Kidney (tissue), 22 donors: ENCODE measurements at places on chromosomes 12 and 14. TPM values are rescaled to one million over a fixed set of nuclear protein-coding genes. Genes with fewer than 3 reads are reported as not detected.

GRCh38 chr12:101925361-101925760, 48.0 kb downstream of the DRAM1 start:
- DNase-seq: no peak

DNA sequence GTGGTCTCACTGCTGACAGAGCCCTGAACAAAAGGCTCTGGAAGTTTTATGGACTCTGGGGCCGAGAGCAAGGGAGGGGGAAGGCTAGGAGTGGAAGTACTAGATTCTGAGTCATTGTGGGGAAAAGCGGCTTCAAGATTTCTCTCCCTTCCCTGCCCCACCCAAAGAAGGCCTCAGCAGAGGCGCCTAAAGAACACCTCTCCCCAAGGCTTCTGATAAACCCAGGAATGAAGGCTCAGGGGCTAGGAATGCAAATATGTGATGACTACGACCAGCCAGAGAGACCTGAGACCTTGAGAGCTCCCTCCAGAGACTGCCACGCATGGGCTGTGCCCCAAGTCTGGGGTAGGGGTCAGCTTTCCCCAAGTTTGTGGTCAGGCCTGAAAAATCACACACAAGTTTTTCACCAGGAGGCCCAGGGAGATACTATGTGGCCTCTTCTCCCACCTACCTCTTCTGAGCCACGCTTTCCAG, 130.7 kb upstream of the HIF1A start:
- no peak for DNase-seq

GRCh38 chr14:35403114-35403602, 1.4 kb downstream of the NFKBIA start:
- DNase-seq: no peak

CCDC177 gene
- not detected for total RNA-seq

- no peak for DNase-seq
Observed at GRCh38 chr12:12176402-12176801, 90.4 kb downstream of the LRP6 start.

DNA sequence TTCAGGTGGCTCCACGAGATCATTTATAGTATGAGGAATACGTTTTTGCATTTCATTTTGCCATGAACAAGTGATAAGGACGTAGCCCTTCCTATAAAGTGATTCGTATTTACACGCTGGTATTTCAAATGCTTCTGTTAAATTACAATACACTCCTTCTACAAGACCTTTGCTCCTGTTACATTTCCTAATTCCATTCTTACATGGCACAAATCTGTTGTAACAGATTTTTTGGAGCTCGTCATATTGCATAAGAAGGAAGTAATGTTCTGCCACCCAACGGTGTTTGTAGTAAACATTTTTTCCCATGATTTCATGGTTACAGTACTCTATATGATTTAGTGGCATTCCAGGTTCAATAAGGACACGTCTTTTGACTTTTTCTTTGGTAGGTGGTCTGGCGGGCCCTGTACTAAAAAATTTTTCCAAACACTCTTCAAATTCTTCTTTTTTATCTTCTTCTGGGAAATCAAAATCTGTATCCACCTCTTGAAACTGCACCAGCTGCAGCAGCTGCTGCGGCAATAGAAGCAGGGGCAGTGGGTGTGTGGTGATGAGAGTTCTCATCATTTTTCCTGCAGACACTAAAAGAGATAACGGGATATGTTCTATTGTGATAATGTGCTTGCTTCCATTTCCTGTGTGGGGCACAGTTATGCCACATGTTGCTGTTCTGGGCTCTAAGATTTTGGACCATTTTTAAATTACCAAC, 4.2 kb downstream of the RNASE9 start:
- DNase-seq: no peak

GRCh38 chr12:2070440-2071045, 17.8 kb downstream of the CACNA1C start:
- no peak for DNase-seq

RNASE7 gene
- not detected for total RNA-seq

GRCh38 chr12:65994318-65994717, 136.2 kb downstream of the LLPH start:
- no peak for DNase-seq

DNA sequence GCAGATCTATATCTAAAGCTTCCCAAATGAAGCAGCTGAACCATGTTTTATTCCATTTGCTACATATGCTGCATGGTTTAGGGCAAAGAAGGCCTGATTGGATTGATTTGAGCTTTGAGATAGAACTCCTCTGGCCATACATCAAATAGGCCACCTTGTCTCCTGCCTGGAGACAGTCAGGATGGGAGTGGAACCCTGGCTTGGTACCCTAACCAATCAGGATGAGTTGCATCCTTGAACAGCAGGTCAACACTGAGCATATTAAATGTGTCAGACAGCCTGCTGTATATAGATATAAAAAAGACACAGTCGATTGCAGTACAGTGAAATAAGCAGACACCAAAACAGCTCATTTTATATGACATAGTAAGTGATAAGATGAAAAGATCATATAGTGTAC, 291.7 kb downstream of the NUAK1 start:
- no peak for DNase-seq

KCNMB4 gene
- total RNA-seq: 3.9 TPM
